ENCODE measurements at places on chromosomes 12 and 14.

DNA sequence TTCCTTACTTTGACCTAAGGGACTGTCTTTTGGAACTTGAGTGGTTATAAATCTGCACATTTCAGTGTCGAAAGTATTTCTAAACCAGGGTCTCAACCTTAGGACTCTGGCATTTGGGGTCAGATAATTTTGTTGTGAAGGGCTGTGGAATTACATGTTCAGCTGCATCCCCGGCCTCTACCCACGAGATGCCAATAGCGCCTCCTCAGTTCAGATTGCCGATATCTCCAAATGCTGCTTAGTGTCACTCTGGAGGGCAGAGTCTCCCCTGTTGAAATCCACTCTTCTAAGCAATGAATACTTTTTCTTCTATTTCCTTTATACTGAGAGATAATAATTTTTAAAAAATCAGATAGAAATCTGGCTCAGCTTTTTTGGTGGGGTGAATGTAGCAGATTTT is 379.4 kb upstream of the RGS6 start:
- DNase-seq = no peak

- DNase-seq = no peak
These were observed 12.6 kb downstream of the SIVA1 start for GRCh38 chr14:104765517-104765916.

GRCh38 chr12:91276509-91276908 is 93.9 kb upstream of the DCN start:
- DNase-seq = no peak

- DNase-seq = no peak
These were observed 124.2 kb upstream of the PLEKHA5 start for GRCh38 chr12:19005257-19005801.

- DNase-seq = no peak
These were observed 131.0 kb downstream of the NOVA1 start for GRCh38 chr14:26466862-26467261.

DNA sequence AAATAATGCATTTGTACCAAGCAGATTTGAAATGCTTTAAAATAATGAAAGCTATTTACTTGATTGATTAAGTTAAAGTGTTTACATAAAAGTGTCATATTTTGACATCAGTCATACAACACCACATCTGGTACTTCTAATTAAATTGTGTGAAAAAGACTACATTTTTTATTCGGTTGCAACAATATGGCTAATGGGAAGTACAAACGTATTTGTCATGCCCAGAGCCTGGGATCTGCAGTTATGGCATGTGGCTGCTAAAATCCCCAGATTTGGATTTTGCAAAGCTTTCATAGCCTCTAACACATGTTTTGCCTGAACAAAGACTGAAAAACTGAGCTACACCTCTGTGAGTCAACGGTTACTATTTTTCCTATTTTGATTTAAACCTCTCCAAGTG is 66.6 kb downstream of the LLPH start:
- no peak for DNase-seq

GRCh38 chr12:132171968-132172521 is 27.8 kb downstream of the NOC4L start:
- no peak for DNase-seq

DNA sequence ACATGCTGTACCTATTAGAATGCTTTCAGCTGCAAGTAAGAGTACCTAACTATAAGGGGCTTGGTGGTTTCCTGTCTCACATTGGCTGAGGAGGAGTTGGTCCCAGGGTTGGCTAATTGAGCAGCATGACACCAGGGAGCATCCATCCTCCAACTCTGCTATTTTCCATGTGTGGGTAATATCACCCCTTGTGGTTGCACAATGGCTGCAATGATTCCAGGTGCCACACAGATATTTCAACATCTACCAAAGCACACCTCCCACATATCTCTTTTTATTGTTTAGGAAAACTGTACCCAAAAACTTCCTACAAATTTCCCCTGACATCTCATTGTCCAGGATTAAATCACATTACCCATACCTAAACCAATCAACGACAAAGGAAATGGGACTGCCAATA is 118.0 kb upstream of the EEA1 start:
- DNase-seq = no peak

GRCh38 chr12:104788840-104789271 is 169.2 kb downstream of the SLC41A2 start:
- no peak for DNase-seq

DNA sequence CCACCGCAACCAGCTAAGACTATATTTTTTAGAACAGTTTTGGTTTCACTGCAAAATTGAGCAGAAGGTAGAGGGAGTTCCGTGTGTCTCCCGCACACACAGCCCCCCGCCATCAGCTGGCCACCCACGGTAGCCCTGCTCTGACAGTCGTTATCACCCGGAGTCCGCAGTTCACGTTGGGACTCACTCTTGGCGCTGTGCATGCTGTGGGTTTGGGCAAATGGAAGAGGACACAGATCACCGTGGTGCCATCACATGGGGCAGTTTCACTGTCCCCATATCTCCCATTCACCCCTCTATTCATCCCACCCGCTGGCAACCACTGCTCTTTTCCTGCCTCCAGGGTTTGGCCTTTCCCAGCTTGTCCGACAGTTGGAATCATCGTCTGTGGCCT is 31.8 kb upstream of the ULK1 start:
- no peak for DNase-seq

- no peak for DNase-seq
These were observed 15.3 kb downstream of the RPS6KL1 start for GRCh38 chr14:74907744-74908143.

- no peak for DNase-seq
These were observed 216.1 kb downstream of the NUAK1 start for GRCh38 chr12:105922670-105923102.

- DNase-seq = no peak
These were observed 40.9 kb downstream of the TSHR start for GRCh38 chr14:80996049-80996901.

- DNase-seq = no peak
These were observed 276.8 kb downstream of the PCNX1 start for GRCh38 chr14:71183876-71184689.

- no peak for DNase-seq
These were observed 55.6 kb upstream of the PTHLH start for GRCh38 chr12:28027947-28028724.

- no peak for DNase-seq
These were observed 820.7 kb upstream of the FBXO33 start for GRCh38 chr14:40252817-40253447.

GRCh38 chr12:124191024-124191359 is 103.9 kb upstream of the RFLNA start:
- no peak for DNase-seq

DNA sequence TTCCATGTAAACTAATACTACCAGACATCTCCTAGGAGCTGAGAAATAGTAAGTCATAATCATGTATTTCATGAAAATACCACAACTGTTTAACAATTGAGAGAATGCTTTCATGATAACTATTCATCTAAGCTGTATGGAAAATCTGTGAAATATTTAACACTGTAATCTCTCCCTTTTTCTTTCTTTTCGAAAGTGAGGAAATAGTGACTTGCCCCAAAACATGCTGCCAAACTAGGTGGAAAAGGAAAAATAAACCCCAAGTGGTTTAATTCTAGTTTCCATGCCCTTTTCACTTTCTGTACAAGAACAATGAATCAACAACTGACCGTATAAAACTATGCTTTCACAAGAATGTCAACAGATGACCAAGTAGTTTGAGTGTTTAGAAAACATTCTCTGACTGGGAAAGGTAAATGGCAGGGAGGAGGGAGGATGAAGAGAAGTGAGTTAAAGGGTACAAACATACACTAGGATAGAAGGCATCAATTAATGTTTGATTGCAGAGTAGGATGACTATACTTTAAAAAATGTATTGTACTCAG is 147.5 kb upstream of the AVPR1A start:
- DNase-seq = no peak

- DNase-seq = no peak
These were observed 16.8 kb downstream of the NIN start for GRCh38 chr14:50814161-50814560.

DNA sequence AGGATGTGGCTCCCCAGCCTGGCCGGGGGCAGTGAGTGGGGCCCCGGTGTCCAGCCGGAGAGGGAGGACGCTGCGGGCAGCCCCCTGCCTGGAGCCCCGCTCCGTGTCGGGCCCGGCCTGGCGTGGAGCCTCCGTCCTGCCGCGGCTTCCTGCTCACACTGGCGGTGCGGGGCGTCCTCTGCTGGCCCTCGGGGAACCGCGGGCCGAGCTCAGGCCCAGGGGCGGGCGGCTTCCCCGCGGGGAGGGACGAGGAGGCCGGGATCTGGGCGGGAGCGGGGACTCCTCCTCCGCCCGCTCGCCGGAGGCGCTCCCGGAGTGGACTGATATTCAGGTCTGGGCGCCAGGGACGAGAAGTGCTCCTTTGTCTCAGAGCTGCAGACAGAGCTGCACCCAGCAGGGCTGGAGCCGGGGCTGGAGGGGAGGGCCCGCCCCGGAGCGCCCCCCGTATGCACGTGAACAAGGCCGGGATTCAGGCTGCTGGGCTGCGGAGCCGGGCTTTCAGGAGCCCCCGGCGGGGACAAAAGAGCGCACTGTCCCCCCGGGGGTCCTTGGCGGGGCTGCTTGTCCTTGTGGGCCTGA is 2.2 kb downstream of the MMP17 start:
- peak; percentile 47 for DNase-seq

- DNase-seq = no peak
These were observed 51.9 kb upstream of the NUDT4 start for GRCh38 chr12:93325855-93326254.

- no peak for DNase-seq
These were observed 2.5 kb downstream of the AHNAK2 start for GRCh38 chr14:104975481-104976197.

GRCh38 chr12:124190312-124191023 is 104.4 kb upstream of the RFLNA start:
- DNase-seq = no peak

GRCh38 chr12:39145175-39145999 is 240.0 kb upstream of the CPNE8 start:
- DNase-seq = no peak

- no peak for DNase-seq
These were observed 51.1 kb downstream of the GAS2L3 start for GRCh38 chr12:100624571-100624970.

DNA sequence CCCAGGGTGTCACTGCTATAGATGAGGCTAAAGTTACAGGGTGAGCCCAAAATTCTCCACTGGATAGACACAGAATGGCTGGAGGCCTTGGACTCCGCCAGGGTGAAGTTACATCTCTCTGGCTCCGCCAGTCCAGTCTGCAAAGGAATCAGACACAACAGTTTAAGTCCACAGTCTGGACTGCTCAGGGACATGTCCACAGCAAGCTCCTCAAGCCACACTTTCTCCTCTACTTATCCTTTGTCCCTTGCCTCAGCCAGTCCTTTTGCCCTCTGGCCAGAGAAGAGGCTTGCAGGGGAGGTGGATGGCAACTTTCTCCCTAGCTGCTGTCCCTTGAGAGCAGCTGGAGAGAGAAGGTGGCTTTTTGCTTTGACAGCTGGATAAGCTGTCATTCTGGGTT is 28.0 kb downstream of the PTPRB start:
- no peak for DNase-seq

- no peak for DNase-seq
These were observed 53.9 kb downstream of the EMP1 start for GRCh38 chr12:13250416-13250815.

GRCh38 chr12:70627677-70628076 is 9.6 kb downstream of the PTPRB start:
- no peak for DNase-seq

- DNase-seq = no peak
These were observed 188.2 kb upstream of the FRMD6 start for GRCh38 chr14:51463461-51463860.

DNA sequence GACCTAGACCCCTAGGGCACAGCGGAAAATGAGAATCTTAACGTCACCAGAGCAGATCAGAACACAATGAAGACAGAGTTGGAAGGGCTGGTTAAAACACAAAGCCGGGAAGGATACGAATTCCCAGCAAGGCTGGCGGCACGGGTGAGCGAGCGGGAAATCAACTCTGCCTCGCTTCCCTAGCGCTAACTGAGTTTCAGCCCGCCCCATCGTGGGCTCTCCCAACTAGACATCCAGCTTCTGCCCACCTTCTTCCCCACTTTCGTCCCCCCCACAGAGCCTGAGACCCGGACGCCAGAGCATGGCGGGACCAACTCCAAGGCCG is 377 bp downstream of the CCNT1 start:
- DNase-seq = no peak

- DNase-seq = no peak
These were observed 127.6 kb upstream of the ARID2 start for GRCh38 chr12:45601888-45602287.

- no peak for DNase-seq
These were observed 560.4 kb upstream of the FLRT2 start for GRCh38 chr14:84969501-84969900.

- no peak for DNase-seq
These were observed 100.6 kb downstream of the NPAS3 start for GRCh38 chr14:33039311-33039710.

- DNase-seq = no peak
These were observed 9.6 kb upstream of the SNAPC1 start for GRCh38 chr14:61752626-61753025.

- no peak for DNase-seq
These were observed 44.6 kb downstream of the BMP4 start for GRCh38 chr14:53912021-53912420.

- DNase-seq = no peak
These were observed 295.4 kb downstream of the RPAP3 start for GRCh38 chr12:47410383-47410782.

DNA sequence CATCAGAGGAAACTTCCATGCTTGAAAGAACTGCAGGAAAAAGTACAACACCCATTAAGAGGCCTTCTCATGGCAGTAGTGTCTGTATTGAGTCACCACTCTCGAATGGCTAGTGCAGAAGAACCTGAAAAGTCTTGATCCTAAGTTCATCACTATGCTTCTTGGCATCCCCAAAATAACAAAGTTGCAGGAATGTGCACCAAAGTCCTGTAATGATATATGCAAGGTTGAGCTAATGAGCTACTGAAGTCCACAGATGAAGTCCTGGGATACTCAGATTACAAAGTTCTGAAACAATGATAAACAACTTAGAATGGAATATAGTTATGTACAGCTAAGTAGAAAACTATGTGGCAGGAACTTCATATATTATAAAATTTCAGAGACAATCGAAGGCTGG is 545.4 kb downstream of the FOXG1 start:
- DNase-seq = no peak

- DNase-seq = no peak
These were observed 82.9 kb upstream of the CLMN start for GRCh38 chr14:95402578-95402977.

- no peak for DNase-seq
These were observed 181.8 kb upstream of the MYL2 start for GRCh38 chr12:111102102-111102739.

GRCh38 chr12:116244001-116244400 is 33.5 kb downstream of the MED13L start:
- DNase-seq = no peak

DNA sequence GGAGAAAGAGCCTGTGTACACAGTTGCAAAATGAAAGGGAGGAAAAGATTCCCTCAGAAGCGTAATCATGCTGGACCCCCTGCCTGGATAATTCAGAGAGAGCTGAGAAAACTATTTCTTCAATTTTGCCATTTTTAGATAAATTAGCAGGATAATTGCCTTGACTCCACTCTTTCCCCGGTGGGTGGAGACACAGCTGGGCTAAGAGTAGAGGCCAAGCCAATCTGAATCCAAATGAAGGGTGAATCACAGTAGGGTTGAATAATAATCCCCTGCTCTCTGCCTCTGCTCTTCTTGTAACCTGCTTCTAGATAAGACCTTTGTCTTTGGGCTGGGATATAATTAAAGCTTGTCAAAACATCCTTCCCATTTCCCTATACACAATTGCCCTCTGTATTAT is 150.1 kb downstream of the CAPZA3 start:
- no peak for DNase-seq
